ENCODE measurements at places on chromosomes 4 and X. TPM values are rescaled to one million over a fixed set of nuclear protein-coding genes. Genes with fewer than 3 reads are reported as not detected.

- DNase-seq: no peak
Measured at GRCh38 chrX:72180539-72180938, 1.0 kb upstream of the PIN4 start.

GRCh38 chr4:85370400-85371032 is 104.4 kb upstream of the ARHGAP24 start:
- DNase-seq: no peak

- no peak for DNase-seq
Measured at GRCh38 chr4:59855630-59856352, 1344.3 kb upstream of the ADGRL3 start.

- DNase-seq: no peak
Measured at GRCh38 chr4:174707051-174707676, 121.9 kb downstream of the GLRA3 start.

DNA sequence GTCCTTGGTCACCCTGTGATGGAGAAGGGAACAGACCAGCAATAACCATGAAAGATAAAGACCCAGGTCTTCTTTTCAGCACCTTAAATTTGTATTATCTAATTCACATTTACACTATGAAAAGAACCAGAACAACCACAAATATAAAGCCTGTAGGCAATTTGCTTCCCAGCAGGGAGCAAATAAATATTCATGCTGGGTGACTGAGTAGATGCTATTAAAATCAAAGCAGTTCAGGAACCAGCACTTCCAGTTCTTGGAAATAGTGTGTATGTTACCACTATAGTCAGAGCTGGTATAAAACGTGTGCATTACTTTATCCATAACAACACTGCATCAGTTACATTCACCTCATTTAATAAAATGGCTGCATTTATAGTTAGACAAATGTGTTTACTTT is 177.8 kb upstream of the ETNPPL start:
- no peak for DNase-seq

- DNase-seq: no peak
Measured at GRCh38 chr4:47876310-47876709, 38.1 kb downstream of the NFXL1 start.

- DNase-seq: no peak
Measured at GRCh38 chr4:155342142-155342541, 34.6 kb downstream of the MAP9 start.

- no peak for DNase-seq
Measured at GRCh38 chr4:25827373-25827772, 35.4 kb downstream of the SEL1L3 start.

GRCh38 chr4:65623506-65623905 is 46.8 kb downstream of the EPHA5 start:
- no peak for DNase-seq

DNA sequence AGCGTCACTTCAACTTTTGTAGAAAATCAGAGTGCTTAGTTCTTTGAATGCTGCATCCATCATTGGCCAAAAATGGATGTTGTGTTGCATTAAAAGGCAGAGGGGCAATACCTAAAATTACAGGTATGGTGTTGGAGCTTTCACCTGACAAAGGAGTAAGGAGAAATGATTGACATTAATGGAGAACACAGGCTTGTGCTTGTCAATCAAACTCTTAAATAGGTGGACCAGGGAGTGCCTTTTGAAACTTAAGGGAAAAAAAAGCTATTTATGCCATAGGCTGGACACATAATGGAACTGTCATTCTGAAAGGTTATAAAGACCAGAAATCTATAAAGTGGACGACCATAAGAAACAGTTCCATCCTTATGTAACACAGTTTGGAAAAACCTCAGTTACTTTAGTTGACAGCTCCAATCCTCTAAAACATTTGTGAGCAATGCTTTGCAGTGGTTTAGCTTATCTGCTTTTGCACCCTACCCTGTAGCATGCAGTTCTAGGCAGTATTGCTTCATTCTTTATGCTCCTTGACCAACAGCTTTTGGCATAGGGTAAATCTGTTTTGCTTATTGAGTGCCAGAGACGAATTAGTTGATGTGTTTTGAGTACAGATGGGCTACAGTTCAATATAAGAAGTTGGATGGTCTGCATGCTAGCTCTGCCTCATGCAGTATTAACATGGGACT is 2.4 kb downstream of the HADH start:
- DNase-seq: no peak

GRCh38 chrX:145735036-145735435 is 82.6 kb upstream of the SLITRK2 start:
- no peak for DNase-seq

- no peak for DNase-seq
Measured at GRCh38 chr4:185859111-185859510, 47.1 kb upstream of the SORBS2 start.

- no peak for DNase-seq
Measured at GRCh38 chrX:24158881-24159280, 9.4 kb downstream of the ZFX start.

GRCh38 chrX:134377537-134377936 is 82.4 kb upstream of the HPRT1 start:
- no peak for DNase-seq

- DNase-seq: no peak
Measured at GRCh38 chrX:155995321-155995875, 2.1 kb upstream of the IL9R start.

GRCh38 chr4:146545102-146545501 is 23.4 kb upstream of the SLC10A7 start:
- DNase-seq: no peak

DNA sequence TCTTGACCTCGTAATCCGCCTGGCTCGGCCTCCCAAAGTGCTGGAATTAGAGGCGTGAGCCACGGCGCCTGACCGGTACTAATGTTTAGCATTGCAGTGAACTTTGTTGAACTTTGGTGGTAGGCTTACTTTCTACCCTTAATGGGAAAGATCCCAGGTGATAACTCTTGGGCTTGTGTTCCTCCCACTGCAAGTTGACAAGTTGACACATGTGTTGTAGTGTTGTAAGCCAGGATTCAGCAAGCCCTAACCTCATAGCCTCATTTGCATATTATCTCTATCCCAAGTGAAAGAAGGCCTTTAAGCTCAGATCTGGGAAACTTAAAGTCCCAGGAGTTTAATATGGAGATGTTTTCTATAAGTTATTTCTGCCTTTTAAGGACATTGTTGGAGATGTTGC is 80.0 kb upstream of the CLCN4 start:
- DNase-seq: no peak

- DNase-seq: no peak
Measured at GRCh38 chrX:21702725-21703124, 44.6 kb upstream of the KLHL34 start.

GRCh38 chr4:182143086-182143821 is 99.9 kb upstream of the TENM3 start:
- DNase-seq: no peak

DNA sequence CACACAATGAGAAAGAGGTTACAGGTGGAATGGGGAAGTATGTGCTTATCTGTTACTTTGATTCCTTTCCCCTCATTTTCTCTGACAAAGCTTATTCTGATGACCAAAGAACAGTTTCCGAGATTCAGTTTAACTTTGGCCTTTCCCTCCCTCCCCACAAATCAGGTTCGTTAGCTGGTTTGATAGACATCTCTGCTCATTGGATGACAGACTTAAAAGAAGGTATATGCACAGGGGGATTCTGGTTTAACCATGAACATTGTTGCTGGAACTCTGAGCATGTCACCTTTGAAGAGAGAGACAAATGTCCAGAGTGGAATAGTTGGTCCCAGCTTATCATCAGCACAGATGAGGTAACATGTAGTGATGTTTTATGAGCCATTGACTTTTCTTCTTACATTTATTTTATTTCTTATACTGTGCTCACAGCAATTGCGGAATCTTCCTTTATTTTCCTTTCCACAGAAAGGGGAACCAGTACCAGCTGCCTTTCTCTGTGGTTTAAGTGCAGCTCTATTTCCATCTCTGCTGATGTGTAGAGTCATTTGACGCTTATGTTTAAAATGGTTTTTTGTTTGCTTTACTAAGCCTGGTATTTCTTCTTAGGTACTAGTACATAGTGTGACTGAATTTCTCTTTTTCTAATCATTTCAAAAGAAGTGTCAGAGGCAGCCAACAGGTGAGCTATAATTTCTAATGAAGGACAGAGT is 125.0 kb downstream of the AKAP4 start:
- no peak for DNase-seq

DNA sequence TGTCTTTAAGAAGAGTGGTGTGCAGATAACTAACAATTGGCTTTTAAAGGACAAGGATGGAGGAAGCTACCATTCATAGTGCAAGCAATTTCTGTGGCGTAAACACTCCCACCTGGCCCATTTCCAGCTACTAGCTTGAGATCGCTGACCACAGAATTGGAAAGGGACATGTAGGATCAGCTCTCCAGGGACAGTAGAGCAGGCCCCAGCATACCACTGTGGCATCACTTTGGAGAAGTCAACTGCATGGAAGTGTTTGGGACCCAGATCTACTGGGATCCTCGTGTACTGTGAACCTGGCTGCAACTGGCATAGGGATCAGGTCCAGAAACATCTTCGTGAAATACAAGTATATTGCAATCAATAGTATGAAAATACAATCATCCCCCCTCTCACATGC is 515.0 kb downstream of the INPP4B start:
- no peak for DNase-seq

- DNase-seq: no peak
Measured at GRCh38 chr4:26105337-26105736, 191.3 kb downstream of the SMIM20 start.

GRCh38 chr4:141391771-141392170 is 171.1 kb downstream of the ZNF330 start:
- DNase-seq: no peak

DNA sequence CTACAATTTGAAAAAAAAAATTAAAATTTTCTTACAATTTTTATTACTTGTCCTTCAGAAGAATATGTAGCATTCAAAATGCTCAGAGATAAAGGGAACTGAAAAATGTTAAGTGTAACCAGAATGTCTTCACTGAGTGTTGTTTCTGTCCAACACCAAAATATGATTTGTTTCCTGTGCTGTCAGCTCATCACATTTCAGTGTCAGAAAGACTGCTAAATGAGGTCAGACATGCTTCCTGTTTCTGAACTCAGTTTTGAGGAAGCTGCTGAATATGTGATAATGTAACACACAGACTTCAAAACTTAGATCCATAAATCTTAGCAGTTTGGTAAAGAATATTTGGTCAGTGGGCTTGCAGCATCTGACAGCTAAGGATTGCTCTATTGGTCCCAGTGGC is 1849.7 kb downstream of the PCDH7 start:
- peak; percentile 16 for DNase-seq

GRCh38 chr4:109574443-109574850 is 14.4 kb downstream of the MCUB start:
- peak; percentile 47 for DNase-seq

ENAM gene
- 0.06 TPM for total RNA-seq

AVPR2 gene
- 0.11 TPM for total RNA-seq

CFAP299 gene
- 9.0 TPM for total RNA-seq

ARHGEF38 gene
- total RNA-seq: 0.11 TPM

DKK2 gene
- 19.2 TPM for total RNA-seq

KCND1 gene
- 1.8 TPM for total RNA-seq

MAGEC1 gene
- total RNA-seq: not detected

PLS3 gene
- total RNA-seq: 90.4 TPM

CCNB3 gene
- 0.40 TPM for total RNA-seq

HTRA3 gene
- total RNA-seq: 8.7 TPM

PFKFB1 gene
- 0.39 TPM for total RNA-seq

HSD17B11 gene
- 59.5 TPM for total RNA-seq

KDR gene
- total RNA-seq: 217 TPM

GAGE12J gene
- not detected for total RNA-seq

NPY2R gene
- 3.3 TPM for total RNA-seq

GIMD1 gene
- not detected for total RNA-seq

RTL5 gene
- 8.2 TPM for total RNA-seq

CLOCK gene
- 26.1 TPM for total RNA-seq

MFAP3L gene
- 34.4 TPM for total RNA-seq

All from spinal cord (tissue), 10 donors.